Mucosa of descending colon (tissue), 3 donors: ENCODE measurements at places on chromosomes 13 and 19. TPM values are rescaled to one million over a fixed set of nuclear protein-coding genes. Genes with fewer than 3 reads are reported as not detected.

DNA sequence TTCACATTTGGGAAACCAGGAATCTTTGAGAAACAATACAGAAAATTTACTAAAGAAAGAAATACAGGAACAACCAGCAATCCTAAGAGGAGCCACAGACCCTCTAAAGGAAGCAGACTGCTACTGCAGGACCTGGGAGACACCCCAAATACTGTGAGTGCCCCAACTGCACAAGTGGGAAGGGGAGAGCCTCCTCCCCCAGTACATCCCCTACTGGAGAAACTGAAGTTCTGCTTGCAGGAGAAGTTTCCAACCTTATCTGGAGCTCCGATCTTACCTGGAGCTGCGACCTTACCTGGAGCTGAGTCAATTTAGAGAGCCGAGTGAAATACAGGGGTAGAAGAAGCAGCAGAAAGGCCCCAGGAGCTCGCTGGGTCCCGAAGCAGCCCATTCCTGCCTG is 236.4 kb upstream of the SPRY2 start:
- DNase-seq: no peak

DNA sequence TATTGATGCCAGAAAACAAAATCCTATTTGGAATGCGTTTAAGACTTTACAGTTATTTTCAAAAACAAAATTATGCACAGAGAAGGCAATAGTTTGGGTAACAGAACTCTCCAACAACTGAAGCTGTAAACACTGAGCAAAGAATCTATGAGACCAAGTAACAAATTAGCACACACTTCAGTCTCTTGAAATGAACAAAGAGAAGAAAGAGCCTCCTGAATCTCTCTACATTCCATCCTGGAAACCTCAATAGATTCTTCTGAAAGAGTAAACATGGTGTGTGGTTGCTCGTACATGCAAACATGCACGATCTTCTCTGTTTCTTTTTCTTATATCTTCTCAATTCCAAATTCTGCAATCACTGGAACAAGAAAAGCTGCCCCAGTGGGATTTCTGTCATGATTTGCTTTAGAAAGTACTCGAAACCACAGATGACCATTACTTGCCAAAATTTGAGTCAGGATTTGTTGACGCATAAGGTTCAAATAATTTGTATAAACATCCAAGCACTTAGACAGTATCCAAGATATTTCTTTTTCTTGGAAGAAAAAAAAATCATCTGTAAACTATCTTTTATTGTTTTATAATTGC is 137.9 kb upstream of the DACH1 start:
- DNase-seq: no peak

Gene ZNF579
- 13.6 TPM for total RNA-seq

DNA sequence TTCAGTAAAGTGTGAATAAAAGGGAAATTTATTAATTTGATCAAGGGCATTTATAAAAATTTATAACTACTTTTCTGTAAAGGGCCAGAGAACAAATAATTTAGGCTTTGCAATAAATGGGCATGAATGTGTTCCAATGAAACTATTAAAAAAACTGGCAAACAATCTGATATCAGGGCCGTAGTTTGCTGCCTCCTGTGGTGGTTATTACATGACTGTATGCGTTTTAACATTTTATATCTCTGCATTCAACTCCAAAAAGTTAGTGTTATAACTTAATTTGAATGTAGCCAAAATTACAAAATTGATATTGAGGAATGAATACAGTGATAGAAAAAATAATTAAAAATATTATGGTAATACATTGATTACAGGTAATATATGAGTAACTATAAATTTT is 80.5 kb upstream of the POSTN start:
- DNase-seq: no peak
